ENCODE measurements at places on chromosomes 6 and 20.
A peak's percentile ranks its signal among the peaks of the same experiment; 100 is the strongest.

DNA sequence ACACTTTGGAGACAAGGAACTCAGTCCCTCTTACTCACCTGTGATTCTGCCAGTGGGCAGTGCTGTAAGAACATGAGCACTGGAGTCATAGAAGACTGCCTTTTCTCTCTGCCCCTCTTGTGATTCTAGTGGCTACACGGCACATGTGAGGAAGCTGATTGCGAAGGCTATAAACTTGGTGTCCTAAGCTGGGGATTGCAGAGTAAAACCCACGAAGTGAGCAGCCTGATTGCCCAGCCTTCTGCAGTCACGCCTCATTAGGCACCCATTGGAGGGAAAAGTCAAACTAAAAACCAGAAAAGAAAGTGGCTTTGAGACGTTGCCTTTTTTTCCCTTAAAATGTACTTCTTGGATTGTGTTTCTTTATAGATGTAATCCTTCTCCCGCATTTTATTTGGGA, 748.4 kb upstream of the CHD6 start:
- DNase-seq: no peak

GRCh38 chr6:117602899-117603588, 733 bp upstream of the GOPC start:
- no peak for DNase-seq

- DNase-seq: no peak
Observed at GRCh38 chr20:51457533-51457932, 85.0 kb downstream of the NFATC2 start.

GRCh38 chr6:157232161-157232895, 91.0 kb downstream of the TMEM242 start:
- no peak for DNase-seq

GRCh38 chr20:1674361-1674760, 16.8 kb upstream of the SIRPG start:
- DNase-seq: peak; percentile 64

DNA sequence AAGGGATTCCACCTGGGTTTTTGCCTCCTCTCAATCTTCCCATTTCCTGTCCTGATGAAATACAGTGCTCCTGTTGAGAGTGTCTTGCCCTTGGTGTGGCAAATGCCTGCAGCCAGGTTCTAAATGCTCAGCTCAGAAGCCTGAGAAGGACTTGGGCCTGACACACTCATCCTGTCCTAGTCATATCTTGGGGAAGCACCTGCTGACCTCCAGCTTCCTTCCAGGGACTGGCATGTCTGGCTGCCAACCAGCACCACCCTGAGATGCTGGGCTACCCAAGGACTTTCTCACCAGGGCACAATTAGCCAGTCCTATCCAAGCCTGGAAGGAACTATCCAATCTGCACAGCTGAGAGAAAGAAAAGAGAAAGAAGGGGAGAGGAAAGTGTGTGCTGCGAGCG, 43.4 kb downstream of the LRFN2 start:
- no peak for DNase-seq

DNA sequence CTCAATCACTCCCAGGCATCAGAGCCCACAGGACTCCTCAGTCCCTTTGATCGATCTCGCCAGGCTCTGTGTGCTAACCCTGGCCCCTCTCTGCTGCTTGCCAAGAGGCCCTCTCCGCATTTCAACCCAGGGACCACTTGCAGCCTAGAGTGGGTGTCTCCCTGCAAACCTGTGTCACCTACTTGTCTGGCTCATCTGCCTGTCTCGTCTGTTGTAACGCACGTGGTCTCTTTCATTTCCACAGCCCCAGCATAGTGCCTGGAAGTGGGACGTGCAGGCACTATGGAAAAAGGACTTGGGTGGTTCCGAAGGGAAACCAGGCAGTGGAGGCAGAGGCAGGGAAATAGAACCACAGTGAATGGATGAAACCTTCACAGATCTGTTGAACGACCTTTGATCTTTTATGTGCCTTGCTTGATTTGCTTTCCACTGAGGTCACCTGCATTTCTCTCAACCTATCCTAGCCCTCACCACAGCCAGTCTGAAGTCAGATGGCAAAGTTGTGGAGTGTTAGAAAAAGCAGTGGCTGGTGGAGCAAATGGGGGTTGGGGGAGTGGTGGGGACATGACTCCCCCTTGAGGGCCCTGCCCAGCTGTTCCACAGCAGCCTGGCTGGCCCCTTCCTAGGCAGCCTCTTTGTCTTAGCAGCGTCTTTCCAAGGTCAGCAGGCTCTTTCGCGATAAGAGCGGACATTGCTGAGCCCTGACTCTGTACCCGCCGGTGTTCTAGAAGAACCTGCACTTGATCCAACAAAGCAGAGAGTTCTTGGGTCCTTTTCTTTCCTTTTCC, 55.8 kb upstream of the TAGAP start:
- DNase-seq: no peak

GRCh38 chr20:41119614-41120561, 17.5 kb upstream of the PLCG1 start:
- no peak for DNase-seq

GRCh38 chr20:432208-432607, 24.1 kb downstream of the RBCK1 start:
- no peak for DNase-seq

- DNase-seq: no peak
Observed at GRCh38 chr6:3948866-3949265, 99.7 kb downstream of the FAM50B start.

- DNase-seq: no peak
Observed at GRCh38 chr6:78607189-78607588, 260.2 kb upstream of the IRAK1BP1 start.

GRCh38 chr20:58554541-58554940, 39.3 kb upstream of the APCDD1L start:
- DNase-seq: no peak

- no peak for DNase-seq
Observed at GRCh38 chr6:151679081-151679480, 128.4 kb upstream of the ESR1 start.

- no peak for DNase-seq
Observed at GRCh38 chr6:52210227-52210626, 24.1 kb downstream of the IL17A start.

DNA sequence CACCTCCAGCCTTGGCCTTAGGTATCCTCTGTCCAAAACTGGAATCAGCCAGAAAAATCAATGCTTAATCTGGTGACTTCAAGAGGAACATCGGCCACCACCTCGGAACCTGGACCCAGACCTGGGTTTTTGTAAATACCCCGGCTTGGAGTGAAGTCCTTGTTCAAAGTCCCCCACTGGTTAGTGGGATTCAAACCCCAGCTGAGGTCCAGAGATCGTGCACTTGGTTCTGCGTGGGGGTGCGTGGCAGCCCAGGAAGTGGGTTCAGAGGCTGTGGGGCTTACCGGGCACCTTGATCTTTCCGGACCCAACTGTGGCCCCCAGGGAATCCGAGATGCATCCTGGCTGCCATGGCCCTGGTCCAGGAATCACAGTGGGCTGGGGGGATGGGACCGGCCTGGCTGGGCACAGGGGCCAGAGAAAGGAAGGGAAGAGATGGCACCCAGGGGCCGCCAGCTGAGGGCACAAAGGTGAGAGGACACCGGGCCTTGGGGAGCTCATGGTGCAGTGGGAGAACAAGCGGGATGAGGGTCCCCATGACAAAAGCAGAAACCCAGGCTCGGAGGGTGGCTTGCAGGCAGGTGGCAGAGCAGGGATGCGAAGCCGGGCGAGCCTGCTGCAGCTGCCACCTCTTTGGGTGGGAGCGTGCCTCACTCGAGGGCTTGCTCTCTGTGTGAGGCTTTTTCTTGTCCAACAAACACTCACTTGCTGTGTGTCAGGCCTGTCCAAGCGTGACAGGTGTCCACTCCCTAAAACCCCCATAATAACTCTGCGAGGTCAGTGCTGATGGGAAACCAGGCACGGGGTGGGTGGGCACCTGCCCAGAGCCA, 27.7 kb downstream of the ZBP1 start:
- DNase-seq: no peak

DNA sequence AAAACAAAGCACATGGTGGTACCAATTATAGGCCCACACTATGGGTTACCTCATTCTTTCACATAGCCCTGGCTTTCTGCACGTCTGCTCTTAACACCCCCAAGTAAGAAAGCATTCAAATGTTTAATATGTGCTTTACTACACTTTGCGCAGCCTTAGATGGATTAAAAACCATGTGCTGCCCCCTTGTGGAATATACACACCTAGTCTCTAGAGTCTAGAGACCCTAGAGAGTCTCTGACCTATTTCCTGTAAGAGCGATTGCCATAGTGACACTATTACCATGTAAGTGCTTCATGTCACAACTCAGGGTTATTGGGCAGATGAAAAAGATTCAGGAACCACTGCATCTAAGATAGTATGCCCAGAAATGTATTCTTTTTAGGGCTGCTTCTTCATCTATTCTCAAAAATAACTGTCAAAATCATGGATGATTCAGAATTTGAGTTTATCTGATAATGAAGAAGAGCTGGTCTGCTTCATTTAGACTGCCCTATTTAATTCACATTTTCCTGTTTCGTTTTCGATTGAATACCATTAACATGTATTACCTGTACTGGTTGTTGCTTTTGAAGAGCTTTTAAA, 186.3 kb downstream of the ADGB start:
- DNase-seq: no peak

DNA sequence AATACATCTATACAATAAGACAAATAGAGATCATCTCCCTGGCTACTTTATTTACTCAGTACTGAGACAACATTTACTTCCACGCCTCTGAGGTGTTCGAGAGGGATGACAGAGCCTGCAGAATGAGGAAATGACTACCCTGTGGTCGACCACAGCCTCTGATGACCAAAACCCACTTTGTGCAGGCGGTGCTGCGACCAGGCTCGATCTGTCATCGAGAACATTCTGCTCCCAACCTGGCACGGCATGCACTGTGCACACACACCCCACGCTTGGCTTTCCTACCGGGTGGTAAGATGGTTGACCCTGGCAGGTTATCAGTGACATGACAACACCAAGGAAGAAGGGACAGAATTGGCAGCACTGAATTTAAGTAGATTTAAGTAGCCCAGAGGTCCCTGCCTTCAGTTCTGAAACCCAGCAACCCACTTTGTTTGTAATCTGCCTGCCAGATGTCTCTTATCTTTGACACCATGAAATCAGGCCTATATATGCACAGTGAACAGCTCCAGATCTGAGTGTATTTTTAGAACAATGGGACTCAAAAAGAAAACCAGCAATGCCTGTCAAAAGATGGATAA, 42.6 kb downstream of the TTI1 start:
- peak; percentile 85 for DNase-seq

DNA sequence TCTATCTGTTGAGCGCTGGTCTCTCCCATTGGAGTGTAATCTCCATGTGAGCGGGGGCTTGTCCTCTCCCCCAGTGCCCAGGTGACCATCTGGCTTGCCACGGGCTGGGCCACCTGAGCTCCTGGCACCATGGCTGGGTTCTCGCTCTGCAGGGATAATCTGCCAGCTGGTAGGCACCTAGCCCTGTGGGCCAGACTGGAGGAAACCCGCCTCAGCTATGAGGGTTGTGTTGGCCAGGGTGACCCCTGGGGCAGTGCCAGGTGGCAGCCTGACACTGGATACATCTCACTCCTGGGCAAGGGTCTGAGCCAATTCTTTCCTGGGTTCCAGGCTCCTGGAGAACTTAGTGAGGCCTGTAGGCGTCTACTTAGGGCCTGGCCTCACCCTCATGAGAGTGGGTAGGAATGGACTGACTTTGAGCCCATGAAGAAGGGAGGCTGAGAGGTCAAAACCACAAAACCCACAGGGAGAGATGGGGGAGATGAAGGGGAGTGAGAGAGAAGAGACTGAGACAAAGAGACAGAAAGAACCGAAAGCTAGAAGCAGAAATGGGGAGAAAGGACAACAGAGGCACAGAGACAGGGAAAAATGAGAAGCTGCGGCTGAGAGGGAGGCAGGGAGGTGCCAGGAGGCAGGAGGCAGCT, 5.8 kb upstream of the SLC52A3 start:
- no peak for DNase-seq

DNA sequence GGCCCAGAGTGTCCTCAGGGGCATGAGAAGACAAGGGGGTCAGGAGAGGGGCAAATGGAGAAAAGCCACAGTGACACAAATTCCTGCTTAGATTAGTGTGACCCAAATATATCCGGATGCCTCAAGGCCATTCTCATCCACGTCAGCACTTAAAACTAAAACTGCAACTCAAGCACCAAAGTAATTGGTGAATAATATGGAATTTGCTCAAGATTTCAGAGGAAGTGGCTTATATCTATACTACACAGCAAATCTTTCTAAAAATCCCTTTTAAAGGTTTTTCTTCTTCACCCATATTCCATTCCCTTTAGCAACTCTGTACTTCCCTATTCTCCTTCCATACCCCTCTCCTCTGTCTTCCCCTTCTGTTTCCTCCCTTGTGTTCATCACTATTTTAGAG, 15.2 kb downstream of the DEF6 start:
- no peak for DNase-seq

GRCh38 chr6:75124983-75125382, 80.9 kb downstream of the COL12A1 start:
- DNase-seq: no peak

DNA sequence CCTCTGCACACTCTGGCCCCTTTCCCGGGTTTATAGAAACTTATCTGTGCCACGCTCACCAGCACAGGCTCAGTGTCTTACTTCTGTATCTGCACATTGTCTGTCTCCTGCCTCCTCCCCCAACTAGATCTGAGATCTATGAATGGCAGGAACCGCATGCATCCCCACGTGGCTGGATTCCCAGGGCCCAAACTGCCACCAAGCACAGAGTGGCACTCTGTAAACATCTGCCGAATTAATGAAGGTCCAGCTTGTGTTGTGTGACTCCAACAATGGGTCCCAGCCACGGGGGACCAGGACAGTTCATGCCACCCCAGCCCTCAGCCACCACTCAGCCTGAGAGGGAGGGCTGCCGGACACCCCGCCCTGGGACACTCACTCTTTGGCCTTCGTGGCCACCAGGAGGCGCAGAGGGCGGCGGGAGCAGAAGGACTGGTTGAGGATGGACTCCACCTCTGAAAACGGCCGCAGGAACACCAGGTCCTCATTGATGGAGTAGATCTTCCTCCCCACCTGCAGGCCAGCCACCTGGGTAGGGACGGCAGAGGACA, 171.1 kb downstream of the PREX1 start:
- no peak for DNase-seq

- no peak for DNase-seq
Observed at GRCh38 chr6:42337985-42338743, 113.6 kb downstream of the TRERF1 start.

GRCh38 chr6:136464148-136464547, 86.1 kb downstream of the MAP7 start:
- DNase-seq: no peak

DNA sequence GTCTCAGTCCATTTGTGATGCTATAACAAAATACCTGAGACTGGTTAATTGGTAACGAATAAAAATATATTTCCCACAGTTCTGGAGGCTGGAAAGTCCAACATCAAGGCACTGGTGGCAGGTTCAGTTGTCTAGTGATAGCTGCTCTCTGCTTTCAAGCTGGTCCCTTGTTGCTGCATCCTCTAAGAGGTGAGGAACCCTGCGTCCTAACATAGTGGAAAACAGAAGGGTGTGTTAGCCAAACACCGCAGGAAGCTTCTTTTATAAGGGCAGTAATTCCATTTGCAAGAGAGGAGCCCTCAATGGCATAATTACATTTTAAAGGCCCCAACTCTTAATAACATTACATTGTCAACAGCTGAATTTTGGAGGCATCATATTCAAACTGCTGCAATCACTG, 372.7 kb downstream of the ADGRB3 start:
- no peak for DNase-seq

Measured in NK-92 treated with Interleukin-12 subunit alpha and Interleukin-12 subunit beta, amount 100 ng/mL, for 24 hours (cell line).